ENCODE measurements at places on chromosomes 7 and 10.
A peak's percentile ranks its signal among the peaks of the same experiment; 100 is the strongest.

DNA sequence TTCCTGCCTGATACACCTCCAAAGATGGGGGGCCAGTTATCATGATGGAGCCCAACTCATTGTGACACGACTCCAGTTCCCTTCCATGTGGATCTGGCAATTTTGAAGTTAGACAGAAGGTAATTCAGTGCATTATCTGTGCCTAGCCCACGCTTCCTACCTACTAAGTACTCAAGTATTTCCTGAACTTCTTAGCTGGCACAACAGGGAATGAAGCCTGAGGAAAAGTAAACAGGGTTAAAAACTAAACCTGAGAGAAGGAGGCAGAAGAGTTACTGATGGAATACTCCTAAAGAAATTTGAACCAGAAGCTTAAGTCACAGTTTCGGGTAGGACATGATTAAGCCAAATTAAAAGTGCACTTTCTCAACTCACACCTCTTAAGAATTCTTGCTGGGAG lies 1.1 kb upstream of the SEC31B start:
- DNase-seq = peak; percentile 77

- DNase-seq = no peak
Measured at GRCh38 chr10:13587391-13587790, 626 bp downstream of the PRPF18 start.

- no peak for DNase-seq
Measured at GRCh38 chr10:69119896-69120295, 4.1 kb upstream of the VPS26A start.

DNA sequence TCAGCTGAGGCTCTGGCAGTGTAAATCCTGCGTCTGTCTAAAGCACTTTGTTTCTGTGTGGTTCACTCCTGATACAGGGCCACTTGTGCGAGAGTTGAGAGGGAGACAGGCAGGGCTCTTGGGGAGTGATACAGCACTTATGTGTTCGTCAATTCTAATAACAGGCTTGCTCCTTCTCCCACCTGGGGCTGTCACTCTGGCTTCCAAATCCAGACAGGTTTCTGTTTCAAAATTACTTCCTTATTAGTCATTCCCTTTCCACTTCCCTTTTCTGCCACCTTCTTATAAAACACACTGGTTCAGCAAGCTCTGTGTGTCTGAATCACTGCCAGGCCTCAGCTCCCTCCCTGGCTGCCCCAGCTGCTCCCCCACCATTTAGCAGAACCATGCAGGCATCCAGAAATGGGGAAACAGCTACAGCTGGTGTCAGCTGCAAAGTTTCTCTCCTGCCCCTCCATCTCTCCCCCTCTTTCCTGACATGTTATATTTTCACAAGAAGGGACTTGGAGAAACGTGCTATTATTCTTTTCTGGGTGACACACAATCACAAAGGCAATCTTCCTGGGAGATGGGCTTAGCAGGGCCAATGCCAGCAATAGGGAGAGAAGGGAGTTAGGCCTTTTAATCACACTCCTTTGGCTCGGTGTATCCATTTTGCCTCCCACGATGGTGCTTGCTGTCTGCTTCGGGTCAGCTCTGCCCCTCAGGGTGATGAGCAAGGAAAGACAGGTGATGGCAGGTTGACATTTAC lies 58.4 kb upstream of the ZNRF2 start:
- peak; percentile 8 for DNase-seq

- DNase-seq = no peak
Measured at GRCh38 chr7:155842496-155843265, 30.4 kb upstream of the SHH start.

GRCh38 chr10:4181621-4182049 lies 396.6 kb upstream of the KLF6 start:
- no peak for DNase-seq

DNA sequence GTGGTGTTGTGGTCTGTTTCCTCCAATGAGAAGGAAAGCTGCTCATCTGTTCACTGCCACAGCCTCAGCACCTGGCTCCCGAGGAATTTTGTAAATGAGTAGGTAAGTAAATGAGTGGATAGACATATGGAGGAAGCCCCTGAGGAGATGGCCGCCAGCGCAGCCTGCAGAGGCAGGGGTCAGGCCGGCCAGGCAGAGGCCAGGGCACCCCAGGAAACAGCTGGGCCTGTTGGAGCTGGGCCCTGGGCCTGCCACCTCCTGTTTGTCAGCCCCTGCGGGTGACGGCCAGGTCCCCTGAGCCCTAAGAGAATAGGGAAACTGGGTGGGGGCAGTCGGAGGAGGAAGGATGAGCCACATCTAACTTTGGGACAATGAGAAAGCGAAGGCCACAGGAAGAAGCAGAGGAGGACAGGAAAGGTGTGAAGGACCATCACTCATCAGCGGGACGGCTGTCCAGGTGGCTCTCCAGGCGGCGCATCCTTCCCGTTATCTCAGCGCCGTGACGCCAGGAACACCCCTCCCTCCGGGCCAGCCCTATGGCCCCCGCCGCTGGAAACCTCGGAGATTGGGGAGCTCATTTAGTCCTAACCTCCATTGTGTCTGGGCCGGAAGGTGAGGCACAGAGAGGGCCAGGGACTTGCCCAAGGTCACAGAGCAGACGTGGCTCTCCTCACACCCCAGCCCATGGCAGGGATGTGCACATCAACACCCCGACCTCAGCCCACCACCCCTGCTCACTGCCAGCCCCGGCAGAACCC lies 142.3 kb upstream of the UNC5B start:
- no peak for DNase-seq

DNA sequence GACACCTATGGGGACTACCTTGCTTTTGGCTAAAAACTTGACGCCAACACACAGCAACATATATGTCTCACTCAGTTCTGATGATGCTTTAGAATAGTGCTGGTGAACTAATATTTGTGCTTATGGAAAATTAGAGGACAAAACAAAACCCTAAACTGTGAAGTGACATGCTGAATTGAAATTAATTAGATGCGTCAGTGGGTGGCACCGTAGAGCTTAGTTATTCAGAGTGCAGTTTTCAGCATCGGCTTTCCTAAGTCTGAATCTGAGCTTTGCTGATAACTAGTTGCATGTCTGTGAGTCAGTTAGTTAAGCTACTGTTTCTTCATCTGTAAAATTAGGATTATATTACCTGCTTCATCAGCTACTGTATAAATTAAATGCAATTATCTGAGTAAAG lies 245.0 kb upstream of the SORCS1 start:
- DNase-seq = peak; percentile 0

- peak; percentile 49 for DNase-seq
Measured at GRCh38 chr10:27687326-27687725, 58.3 kb downstream of the MKX start.

- no peak for DNase-seq
Measured at GRCh38 chr10:120508393-120508792, 51.4 kb downstream of the PLPP4 start.

DNA sequence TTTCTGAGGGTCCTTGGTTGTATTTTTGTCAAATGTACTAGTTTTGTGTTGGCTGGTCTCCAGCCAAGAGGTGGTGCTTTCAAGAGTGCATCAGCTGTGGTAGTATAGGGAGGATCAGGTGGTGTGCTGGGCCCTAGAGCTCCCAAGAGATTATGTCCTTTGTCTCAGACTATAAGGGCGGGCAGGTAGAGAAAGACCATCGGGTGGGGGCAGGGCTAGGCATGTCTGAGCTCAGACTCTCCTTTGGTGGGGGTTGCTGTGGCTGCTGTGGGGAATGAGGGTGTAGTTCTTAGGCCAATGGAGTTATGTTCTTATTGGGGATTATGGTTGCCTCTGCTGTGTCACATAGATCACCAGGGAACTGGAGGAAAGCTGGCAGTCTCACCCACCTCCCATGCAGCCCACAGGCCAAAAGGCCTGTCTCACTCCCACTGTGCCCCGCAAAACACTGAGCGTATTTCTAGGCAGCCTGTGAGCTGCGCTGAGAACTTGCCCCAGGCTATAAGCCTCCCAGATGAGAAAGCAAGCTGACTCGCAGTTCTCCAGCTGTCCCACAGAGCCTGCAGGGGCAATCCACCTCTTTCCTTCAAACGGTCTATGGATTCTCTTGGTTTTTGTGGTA lies 1066.7 kb downstream of the GRM8 start:
- DNase-seq = no peak

All from IMR-90 (cell line).